Activated CD4-positive, alpha-beta T cell treated with anti-CD3 and anti-CD28 coated beads for 1 hour (primary cell): ENCODE measurements at places on chromosomes 5 and 9.

GRCh38 chr5:44002381-44002901, 386.8 kb downstream of the FGF10 start:
- DNase-seq, result no peak

GRCh38 chr5:181281077-181281983, 20.4 kb upstream of the TRIM52 start:
- no peak for DNase-seq

GRCh38 chr5:88142886-88143692, 125.6 kb downstream of the TMEM161B start:
- DNase-seq, result no peak

DNA sequence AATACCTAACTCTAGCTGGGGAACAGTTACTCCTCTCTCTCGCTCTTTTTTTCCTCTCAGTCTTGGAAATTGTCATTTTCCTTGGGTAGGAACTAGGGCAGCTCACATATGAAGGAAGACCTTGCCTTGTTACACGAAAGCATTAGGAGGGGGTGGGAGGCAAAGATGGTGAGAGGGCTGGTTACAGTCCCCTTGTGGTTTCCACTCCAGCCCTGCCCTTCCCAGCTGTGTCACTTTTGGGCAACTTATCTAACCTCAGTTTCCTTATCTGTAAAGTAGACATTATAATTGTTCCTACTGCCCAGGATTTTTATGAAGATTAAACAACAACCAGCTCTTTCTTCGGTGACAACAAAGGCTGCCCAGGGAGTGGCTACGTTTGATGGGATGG, 196.2 kb upstream of the CLINT1 start:
- DNase-seq, result no peak

DNA sequence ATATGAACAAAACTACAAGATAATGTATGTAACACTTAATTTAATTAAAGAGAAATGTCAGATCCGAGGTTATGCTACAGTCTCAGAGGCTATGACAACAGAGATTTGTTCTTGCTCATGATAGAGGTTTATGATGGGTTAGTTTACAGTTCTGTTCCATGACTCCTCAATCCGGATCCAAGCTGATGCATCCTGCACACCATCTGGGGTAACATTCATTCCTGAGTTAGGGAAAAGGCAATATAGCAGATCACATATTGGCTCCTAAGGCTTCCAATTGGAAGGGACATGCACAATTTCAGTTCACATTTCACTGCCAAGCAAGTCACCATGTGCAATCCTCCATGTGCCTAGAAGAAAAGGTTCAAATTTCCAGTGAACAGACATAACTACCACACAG, 40.4 kb downstream of the ABLIM3 start:
- DNase-seq, result no peak

GRCh38 chr5:173180331-173180730, 36.0 kb downstream of the BNIP1 start:
- no peak for DNase-seq

DNA sequence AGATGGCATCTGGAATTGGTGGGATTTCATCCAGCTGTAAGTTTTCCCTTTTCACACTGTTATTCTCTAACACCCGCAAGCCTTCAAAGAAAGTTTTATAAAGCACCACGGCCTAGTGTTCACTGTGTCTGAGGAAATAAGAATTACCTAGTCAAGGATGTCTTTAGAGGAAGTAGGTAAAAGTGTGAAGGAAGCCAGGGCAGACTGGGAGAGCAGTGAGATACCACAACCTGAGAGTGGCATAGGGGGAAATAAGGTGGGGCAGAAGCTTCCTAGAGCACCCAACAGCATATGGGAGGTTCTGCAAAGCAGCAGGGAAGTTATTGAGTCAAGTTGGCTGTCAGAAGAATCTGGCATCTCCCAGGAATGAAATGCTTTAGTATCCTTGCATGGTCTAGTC, 241.2 kb downstream of the CETN3 start:
- DNase-seq, result no peak

- no peak for DNase-seq
These were observed 8.3 kb downstream of the AHRR start for GRCh38 chr5:329768-330167.

DNA sequence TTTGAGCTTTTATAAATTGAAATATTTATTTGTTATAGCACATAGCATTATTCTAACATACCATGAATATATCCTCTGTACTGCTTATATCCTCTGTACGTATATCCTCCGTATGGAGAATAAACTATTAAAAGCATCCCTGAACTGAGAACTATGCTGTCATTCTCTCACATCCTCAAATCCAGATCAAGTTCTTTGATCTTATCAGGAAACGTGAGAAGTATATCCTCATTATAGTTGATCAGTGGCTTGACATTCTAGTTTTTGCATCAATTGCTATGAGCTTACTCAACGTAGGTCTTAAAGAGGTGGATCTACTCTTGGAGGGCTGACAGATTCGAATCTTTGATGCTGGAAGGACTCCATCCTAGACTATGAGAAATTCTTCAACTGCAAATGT, 37.4 kb downstream of the IL7R start:
- no peak for DNase-seq

DNA sequence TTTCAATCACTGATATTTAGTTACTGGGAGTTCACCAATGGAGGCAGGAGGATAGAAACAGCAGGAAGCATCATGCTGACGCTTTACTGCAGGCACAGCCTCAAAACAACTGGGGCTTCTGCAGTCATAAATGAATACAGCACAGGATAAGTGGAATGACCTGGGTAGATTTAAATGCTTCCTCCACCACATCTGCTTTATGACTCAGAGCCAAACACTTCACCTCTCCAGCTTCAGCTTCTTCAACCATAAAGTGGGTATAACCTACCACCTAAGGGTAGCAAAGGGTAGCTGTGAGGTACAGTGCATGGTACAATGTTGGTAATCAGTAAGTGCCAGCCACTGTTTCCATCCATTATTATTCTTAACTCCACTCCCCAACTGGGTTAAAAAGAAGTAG, 28.4 kb downstream of the RASEF start:
- DNase-seq, result no peak

DNA sequence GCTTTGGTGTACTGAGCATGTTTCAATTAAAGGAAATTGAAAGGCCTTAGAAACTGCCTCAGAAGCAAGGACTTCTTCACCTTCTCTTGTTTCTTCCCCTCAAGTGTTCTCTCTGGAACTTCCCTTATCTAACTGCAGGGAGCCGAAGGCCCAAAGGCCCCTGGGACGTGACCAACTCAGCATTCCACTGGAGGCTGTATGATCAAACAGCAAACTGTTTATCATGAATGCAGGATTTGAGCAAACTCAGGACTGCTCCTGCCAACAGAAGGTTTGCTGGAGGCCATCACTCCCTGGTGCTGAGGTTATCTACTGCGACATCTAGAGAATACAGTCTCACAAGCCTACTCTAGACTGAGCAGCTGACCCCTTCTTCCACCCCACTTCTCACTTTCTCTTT, 4.8 kb upstream of the CDH10 start:
- no peak for DNase-seq

GRCh38 chr9:134226221-134226930, 62.0 kb upstream of the RNU6ATAC start:
- DNase-seq, result no peak

DNA sequence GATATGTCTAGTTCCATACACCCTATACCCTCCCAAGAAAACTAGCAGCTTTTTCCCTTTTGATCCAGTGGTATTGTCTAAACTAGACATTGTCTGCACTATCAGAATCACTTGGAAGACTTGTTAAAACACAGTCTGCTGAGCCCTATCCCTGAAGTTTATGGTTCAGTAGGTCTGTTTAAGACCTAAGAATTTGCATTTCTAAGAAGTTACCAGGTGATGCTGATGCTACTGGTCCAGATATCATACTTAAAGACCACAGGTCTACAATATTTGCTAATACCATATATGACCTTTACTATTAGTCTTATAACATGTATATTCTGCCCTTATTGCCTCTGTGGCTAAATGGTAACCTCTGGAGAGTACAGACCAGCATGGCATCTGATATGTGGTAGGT, 23.3 kb downstream of the SKIC3 start:
- DNase-seq, result no peak

DNA sequence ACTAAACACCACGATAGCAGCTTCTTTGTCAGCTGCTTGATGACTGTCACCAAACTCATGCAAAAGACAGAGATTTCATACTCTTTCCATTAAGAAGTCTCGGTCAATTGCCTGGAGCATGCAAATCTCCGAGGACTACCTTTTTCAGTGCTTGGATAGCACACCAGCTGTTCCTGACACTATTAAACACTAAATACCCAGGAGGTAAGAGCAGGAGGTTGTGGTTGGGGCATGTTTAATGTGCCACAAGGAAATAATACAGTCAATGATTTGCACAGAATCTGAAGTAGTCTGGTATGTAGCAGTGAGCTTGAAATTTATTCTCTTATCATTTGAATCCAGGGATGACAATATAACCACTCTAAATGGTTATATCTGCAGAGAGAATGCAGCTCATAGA, 996.2 kb downstream of the CDH12 start:
- no peak for DNase-seq

DNA sequence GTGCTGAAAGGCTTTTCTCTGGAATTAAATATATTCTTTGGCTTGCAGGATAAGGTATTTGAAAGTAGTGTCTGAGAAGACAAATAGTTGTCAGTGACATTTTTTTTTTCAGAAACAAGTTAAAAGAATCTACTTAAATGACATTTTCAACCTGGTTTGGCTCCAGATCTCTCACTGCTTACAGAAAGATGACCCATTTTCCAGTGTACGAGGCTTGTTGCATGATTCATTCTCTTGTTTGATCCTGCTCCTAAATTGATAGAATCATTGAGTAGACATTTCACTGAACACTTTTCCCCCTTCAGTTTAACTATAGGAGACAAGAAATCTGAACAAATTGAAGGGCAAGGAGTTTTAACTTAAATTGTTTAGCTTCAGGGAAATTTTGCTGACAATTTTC, 546.1 kb downstream of the ZNF608 start:
- DNase-seq, result no peak

DNA sequence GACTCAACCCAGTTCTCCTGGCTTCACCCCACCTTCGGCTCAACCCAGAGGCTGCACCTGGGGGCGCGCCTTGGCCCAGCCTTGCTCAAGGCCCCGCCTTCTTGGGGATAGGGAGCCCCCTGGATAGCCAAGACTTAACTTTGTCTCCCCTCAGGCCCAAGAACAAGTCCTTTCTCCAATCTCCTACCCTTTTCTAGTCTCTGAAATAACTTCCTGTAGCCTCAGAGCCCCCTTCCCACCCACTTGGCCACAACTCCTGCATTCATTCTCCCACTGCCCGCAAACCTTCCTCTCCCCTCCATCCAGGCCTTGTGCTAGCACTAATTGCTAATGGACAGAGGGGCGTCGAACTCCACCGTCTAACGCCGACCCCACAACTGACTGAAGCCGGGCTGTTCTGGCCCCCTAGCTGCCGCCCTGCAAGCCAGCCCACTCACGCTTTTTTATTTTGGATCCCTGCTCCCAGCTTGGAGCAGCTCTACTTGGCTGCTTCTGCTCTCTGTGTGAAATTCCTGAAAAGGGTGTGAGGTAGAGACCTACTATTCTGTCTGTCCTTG, 579 bp upstream of the ASTN2 start:
- DNase-seq, result no peak

DNA sequence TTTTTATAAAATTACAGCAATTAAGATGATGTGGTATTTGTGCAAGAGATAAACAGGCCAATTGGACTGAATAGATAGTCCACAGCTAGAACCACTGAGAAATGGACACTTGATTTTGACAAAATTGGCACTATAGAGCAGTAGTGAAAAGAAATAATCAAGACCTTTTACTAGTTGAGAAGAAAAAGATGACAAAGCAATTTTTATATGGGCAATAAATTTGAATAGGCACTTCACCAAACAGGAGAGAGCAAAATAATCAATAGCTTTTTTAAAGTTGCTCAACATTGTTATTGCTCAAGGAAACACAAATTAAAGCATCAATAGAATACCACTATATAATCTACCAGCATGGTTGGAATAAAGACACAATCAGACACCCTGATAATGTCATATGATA, 193.5 kb upstream of the FTMT start:
- DNase-seq, result no peak

DNA sequence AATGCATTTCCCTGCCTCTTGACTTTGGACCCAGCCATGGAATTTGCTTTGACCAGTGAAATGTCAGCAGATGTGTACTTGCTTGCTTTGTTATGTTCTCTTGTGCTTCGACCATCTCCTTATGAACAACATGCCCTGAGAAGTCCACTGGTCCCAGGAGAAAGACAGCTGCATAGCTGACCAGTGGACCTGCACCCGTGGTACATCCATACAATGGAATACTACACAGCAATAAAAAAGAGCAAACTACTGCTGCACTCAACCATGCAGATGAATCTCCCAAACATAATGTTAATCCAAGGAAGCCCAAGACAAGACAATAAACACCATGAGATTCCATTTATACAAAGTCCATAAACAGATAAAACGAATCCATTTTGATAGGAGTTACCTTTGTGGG, 30.0 kb downstream of the MARCHF11 start:
- no peak for DNase-seq

DNA sequence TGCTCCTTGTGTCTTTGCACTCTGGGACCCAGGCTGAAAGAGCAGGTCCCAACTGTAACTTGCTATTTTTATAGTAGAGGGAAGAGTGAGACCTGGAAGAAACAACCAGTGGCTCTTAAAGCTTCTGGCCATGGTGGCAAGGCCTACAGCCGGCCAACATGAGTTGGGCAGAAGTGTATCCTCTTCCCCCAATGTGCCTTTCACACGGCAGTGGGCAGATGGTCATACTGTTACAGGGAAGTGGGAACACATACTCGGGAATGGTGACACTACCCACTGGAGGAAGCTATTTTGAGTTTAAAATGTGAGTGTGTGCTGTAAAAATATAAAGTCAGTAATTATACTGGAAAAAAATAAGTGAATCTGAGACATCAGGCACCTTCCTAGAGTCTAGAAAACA, 116.0 kb downstream of the MVB12B start:
- DNase-seq, result no peak

DNA sequence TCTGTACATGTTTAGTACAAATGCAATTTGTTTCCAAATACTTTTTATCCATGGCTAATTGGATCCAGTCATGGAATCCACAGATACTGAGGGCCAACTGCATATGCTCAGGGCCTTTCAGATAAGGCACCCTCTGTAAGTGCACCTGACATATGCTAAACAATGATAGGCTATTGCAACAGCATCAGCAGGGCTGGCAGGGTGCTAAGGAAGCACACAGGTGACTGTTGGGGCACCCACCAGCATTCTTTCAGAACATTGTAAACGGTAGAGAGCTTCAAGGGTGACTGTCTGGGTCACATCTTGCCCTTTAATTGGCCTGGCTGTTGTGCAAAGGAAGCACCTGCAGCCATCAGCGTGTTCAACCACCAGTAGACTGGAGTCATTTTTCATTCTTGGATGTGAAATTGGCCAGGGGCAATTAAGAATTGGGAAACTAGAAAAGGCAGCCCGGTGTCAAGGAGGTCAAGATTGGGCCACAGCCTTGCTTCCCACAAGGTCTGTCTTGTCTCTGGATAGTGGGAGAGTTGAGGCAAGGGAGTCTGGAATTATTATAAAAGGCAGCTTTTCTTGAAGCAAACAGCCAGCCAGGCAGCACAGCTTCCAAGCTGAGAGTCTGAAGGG, 129.3 kb upstream of the RAI14 start:
- DNase-seq, result no peak
